Suppressor macrophage (primary cell): ENCODE measurements at places on chromosomes 2 and 18.

DNA sequence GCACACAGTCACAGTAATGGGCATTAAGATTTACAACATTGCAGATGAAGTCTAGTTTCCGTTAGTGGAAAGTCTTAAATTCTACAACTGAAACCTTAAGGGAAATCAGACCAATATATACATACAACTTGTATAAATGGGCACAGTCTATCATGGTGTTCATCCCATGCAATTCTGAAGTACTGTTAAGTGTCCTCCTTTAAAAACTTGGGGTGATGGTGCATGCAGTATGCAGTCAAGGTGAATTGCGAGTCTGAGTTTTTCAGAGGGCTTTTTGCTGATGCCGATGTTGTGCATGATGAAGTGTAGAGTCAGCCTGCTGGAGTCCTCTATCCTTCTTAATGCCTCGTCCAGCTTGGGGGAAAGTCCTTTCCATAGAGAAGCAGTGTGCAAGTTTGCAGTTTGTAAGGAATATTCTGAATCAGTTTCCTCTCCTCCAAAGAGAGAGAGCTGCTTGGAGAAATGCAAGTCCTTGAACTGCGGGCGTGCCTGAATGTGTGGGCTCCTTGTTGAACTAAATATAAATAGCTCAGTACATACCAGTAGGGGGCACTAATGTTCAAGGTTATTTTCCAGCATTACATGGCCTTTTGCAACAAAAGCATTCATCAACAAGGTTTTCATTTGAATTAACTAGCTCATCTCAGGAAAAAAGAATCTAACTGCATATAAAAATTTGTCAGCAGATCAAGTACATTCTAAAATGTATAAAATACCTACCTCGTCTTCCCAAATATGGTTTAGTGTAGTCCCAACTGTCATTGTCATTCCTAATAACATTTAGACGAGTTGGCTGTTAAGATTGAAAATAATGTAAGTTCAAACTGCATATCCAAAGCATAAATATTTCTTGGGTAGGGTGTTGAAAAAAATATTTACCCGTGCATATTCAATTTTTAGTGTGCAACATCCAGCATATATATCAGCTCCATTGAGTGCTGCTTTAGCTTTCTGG is 21.3 kb downstream of the HNRNPLL start:
- peak; percentile 66 for DNase-seq

DNA sequence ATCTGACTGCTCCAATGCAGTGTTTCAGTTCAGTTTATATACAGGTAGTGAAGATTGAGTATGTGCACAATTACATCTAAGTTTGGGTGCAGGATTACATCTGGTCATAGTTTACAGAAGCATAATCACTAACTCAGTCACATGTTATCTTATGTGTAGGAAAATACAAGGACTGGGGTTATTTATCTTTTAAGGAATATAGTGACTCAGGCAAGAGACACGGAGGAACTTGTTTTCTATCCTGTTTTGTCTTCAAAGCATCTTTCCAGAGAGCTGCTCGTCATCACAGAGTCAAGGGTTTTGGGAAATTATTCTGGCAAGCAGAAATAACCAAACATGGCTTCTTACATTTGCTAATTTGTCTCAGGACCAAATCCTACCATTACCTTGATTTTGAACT is 1371.5 kb upstream of the TMEFF2 start:
- no peak for DNase-seq

- DNase-seq, result no peak
Measured at GRCh38 chr2:202418511-202418910, 42.4 kb downstream of the BMPR2 start.

DNA sequence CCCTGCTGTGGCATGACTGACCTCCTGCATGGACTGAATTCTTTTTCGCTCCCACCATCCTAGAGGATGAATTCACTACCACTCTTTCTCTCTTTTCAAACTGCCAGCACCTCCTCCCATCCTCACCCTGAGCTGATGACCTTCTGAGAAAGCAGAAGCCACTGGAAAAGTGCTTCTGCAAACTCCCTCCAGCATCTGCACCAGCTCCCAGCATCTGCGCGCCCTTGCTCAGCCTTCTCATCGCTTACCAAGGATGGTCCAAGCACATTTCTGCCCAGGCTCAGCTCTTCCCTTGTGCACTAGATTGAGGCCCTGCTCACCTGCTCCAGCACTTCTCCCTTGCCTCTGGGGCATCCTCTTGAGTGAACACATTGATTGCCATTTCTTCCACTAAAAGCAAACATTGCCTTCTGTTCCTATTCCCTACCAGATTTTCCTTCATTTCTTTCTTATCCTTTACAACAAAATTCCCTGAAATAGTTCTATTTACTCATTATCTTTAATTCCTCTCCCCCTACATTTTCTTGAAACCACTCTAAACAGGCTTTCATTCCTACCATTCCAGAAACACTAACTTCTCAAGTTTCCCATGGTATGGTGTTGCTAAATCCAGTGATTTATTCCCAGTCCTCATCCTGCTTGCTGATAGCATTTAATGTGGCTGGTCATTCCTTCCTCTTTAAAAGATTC is 42.7 kb upstream of the IL1RL1 start:
- peak; percentile 41 for DNase-seq

- DNase-seq, result no peak
Measured at GRCh38 chr2:26660363-26660962, 19.3 kb upstream of the CIB4 start.

GRCh38 chr2:60071490-60071831 is 482.0 kb downstream of the BCL11A start:
- no peak for DNase-seq

DNA sequence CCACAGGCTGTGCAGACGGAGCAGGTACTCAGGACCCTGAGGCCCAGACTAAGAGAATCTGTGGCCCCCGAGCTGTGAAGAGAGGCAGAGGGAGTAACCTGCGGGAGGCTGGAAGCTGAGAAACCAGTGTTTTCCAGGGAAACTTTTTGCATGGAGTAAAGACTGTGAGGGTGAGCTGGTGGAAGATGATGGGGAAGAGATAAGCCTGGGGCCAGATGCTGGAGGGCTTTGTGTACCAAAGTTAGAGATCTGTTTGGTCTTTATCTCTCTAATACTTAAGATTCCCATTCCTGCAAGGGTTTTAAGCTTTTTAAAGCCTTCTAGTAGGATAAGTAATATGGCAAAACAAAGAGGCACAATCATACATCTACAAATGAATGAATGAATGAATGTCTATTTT is 43.7 kb upstream of the MEX3C start:
- DNase-seq, result no peak

DNA sequence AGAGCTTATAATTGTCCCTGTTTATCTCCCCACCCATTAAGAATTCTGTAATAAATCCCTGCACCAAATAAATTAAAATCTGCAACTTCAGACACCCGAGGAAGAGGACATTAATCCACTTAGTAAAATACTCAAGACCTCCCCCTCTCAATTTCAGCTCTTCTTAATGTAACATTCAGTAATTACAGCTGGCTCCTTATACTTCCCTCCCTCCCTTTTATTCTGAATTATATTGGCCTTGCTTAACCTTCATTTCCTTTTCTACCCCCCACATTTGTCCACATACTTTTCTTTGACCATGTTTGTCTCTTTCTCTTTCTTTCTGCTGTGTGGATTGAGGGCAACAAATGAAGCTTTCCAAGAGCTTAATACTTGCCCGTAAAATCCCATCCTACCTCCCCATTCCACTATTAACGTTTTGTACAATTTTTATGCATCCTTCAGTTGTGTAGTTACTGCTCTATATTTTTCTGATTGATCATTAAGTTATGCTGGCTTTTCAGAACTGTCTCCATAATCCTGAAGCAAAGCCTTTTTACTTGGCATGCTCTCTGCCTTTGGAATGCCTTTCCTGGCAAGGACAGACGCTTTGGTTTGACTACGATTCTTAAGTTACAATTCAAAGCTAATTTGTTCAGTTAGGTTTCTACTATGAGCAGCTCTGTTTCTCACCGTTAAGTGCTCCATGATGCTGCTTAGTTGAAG is 580.1 kb downstream of the ZEB2 start:
- no peak for DNase-seq

DNA sequence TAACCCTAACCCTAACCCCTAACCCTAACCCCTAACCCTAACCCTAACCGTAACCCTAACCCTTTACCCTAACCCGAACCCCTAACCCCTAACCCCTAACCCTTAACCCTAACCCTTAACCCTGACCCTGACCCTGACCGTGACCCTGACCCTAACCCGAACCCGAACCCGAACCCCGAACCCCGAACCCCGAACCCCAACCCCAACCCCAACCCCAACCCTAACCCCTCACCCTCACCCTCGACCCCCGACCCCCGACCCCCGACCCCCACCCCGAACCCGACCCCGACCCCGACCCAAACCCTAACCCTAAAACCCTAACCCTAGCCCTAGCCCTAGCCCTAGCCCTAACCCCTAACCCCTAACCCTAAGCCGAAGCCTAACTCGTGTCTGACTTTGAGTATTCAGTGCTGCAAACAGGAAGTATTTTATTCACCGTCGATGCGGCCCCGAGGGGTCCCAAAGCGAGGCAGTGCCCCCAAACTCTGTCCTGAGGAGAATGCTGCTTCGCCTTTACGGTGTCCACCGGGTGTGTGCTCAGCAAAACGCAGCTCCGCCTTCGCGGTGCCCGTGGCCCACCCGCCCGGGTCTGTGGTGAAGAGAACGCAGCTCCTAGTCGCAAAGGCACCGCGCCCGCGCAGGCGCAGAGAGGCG is 36.0 kb downstream of the FAM110C start:
- no peak for DNase-seq

GRCh38 chr18:60506190-60506589 is 133.6 kb upstream of the MC4R start:
- no peak for DNase-seq

DNA sequence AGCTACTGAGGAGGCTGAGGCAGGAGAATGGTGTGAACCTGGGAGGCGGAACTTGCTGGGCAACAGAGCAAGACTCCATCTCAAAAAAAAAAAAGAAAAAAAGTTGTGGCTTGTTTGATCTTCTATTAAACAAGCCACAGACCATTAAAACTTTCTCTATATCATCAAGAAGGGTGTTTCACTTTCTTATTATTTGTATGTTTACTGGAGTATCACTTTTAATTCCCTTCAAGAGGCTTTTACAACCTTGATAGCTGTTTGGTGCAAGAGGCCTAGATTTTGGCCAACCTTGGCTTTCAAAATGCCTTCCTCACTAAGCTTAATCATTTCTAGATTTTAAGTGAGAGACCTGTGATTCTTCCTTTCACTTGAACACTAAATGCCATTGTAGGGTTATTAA is 339.1 kb downstream of the TSN start:
- no peak for DNase-seq

GRCh38 chr2:231370429-231370748 is 25.1 kb upstream of the B3GNT7 start:
- no peak for DNase-seq

- DNase-seq, result no peak
Measured at GRCh38 chr2:157245846-157246764, 11.4 kb upstream of the GALNT5 start.
